Activated effector memory CD4-positive, alpha-beta T cell treated with anti-CD3 and anti-CD28 coated beads, Interleukin-2, amount 50 U/mL, for 16 hours (primary cell): ENCODE measurements at places on chromosomes 4 and X.

GRCh38 chr4:4673070-4673469 lies 131.2 kb upstream of the STX18 start:
- no peak for DNase-seq

GRCh38 chr4:90318193-90318592 lies 191.0 kb downstream of the CCSER1 start:
- no peak for DNase-seq

DNA sequence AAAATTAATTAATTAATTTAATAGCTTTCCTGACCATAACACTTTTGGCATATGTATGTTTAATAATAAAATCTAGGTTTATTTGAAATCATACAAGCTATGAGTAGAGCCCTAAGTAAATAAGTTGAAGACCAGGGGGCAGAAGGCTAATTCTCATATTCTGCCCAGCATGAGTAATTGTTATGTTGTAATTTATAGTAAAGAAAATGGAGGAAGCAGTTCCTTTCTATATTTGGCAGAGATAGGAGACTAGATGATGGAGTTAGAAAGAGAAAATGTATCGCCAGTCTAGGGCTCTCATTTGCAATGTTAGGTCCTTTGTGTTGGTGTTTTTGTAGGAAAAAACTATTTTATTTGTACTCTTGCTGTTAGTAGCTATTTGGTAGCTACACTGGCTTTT lies 89.1 kb downstream of the FNIP2 start:
- no peak for DNase-seq

GRCh38 chrX:146614663-146615478 lies 194.7 kb upstream of the CXorf51B start:
- no peak for DNase-seq

DNA sequence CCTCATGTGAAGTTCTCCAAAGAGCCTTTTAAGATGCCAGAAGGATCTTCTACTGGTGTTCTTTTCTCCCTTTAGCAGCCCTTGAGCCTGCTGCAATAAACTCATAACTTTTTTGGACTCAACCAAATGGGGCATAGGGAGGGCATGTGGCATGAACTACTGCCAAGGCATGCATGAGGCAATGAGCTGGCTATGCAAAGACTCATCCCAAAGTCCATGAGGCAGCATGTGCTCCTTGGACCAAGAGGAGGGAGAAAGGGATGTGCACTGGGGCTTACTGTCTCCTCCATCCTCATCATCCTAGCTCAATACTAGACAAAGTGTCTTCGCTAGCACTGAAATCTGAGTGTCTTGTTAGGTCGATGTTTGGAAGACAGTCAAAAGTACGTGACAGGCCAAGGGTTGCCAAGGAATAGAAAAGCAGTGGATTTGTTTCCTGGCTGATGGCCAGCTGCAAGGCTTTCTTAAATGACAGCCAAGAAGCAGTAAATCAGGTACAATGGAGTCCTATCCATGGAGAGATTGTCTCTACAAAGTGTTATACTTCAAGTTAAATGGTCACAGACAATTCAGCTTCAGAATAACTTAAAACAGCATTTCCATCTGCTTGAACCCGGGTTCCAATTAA lies 44.5 kb upstream of the ATXN3L start:
- no peak for DNase-seq

GRCh38 chrX:76454456-76454927 lies 27.0 kb downstream of the MAGEE1 start:
- DNase-seq, result no peak
